ENCODE measurements at places on chromosomes 1 and 21. TPM values are rescaled to one million over a fixed set of nuclear protein-coding genes. Genes with fewer than 3 reads are reported as not detected.

NOC2L gene
- 330 TPM for total RNA-seq

ERICH3 gene
- total RNA-seq = not detected

GRCh38 chr1:210755991-210756659, 377.8 kb downstream of the KCNH1 start:
- DNase-seq = no peak

SFN gene
- total RNA-seq = 7.0 TPM

S100A10 gene
- 367 TPM for total RNA-seq

CHI3L1 gene
- total RNA-seq = 5.7 TPM

PTGFR gene
- 3.1 TPM for total RNA-seq

- DNase-seq = peak; percentile 13
Observed at GRCh38 chr21:17818186-17819113, 706 bp downstream of the C21orf91 start.

GRCh38 chr1:21537932-21538630, 28.9 kb downstream of the ALPL start:
- DNase-seq = no peak

DNA sequence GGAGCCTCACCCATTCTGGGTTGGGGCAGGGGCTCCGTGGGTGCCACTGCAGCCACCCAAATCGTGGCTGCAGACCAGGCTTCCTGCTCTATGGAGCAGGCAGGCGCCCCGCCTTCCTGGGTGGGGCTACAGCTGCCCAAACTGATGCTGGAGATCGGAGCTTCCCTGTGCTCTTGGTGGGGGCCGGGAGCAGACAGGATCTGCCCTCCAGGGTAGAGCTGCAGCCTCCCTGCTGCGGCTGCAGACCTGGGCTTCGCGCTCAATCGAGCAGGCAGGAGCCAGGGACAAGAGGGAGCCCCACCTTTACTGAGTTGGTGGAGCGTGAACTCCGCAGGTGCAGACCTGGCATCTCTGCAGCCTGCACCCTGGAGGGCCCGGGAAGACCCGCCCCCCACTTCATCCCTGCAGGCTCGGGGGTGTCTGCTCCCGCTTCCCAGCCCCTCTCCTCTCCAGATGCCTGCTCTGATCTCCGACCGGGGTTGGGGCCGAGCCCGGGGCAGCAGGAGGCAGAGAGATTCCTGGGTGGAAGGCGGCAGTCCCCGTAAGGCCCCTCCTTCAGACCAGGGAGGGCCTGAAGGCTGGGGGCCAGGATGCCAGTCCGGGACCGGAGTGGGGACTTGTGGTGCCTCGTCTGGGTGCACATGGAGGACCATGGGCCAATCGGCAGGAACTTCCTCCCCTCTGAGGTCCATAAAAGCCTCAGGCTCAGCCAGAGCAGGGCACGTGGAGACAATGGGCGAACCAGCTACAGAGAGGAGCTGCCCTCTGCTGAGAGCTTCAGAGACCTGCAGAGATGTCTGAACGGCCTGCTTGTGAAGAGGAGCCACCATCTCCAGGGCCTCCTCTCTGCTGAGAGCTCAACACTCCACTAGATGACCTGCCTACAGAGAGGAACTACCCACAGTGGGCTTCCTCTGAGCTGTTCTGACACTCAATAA, 359.3 kb downstream of the SMYD3 start:
- DNase-seq = no peak

DNA sequence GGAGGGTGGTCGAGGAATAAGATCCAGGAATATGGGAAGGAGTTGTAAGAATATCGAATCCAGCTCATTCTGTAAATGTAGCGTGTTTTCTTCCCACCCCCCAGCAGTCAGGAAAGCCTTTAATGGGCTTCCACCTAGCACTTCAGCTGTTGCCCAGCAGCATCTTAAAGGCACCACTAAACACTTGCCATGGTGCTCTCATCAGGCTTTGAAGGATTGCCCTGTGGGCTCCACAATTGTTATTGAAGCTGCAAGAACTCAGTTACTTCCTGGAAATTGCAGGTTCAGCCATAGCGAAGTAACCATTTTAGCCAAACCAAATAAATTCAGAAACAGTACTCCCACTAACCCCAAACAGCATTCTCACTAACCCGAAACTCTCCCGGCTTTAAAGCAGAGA, 511.2 kb downstream of the PLPP3 start:
- no peak for DNase-seq

DNA sequence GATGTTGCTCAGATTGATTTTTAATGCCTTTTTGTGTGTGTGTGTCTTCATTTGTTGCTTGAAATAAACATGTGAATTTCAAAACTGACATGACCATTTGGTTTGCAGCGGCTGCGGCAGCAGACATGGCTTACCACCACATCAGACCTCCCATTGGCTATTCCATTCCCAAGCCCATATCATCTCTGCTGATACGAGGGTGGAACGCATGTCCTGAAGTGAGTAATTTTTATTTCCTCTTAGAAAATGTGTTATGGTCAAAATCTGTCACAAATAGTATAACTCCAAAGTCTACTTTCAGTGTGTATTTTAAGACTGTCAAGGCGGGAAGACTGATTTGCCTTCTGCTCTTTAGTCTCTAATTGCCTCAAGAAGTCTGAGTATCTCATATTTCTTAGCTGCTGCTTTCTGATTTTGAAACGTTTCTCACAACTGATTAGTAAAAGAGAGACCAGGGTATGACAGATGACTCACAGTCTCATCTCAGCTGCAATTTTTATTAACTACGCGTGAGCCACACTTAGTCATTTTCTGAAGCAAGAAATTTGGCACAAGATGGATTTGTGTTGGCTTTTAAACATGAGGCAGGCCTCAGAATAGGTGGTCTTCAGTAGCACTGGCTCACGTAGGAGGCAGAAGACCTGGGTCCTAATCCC, 49.0 kb downstream of the LRRC53 start:
- DNase-seq = peak; percentile 79

GRCh38 chr1:229325401-229325800, 17.4 kb downstream of the CCSAP start:
- no peak for DNase-seq

DNA sequence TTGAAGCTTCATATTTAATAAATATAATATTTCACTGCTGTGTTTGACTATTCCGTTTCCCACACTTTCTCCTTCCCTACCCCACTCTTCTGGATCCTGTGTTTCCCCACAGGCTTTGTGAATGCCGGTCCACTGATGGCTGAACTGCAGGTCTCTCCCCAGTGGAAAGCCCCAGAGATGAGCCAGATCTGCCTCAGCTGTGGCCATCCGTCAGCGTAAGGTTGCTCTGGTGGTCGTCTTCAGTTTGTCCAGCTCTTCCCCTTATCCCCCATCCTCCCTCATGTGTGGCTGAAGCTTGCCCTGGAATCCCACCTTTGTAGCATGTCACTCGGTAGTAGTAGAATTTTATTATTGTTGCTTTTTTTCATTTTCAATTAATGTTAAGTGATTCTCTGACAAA, 11.4 kb downstream of the SMAP2 start:
- DNase-seq = no peak

CYP4A11 gene
- total RNA-seq = not detected

DNA sequence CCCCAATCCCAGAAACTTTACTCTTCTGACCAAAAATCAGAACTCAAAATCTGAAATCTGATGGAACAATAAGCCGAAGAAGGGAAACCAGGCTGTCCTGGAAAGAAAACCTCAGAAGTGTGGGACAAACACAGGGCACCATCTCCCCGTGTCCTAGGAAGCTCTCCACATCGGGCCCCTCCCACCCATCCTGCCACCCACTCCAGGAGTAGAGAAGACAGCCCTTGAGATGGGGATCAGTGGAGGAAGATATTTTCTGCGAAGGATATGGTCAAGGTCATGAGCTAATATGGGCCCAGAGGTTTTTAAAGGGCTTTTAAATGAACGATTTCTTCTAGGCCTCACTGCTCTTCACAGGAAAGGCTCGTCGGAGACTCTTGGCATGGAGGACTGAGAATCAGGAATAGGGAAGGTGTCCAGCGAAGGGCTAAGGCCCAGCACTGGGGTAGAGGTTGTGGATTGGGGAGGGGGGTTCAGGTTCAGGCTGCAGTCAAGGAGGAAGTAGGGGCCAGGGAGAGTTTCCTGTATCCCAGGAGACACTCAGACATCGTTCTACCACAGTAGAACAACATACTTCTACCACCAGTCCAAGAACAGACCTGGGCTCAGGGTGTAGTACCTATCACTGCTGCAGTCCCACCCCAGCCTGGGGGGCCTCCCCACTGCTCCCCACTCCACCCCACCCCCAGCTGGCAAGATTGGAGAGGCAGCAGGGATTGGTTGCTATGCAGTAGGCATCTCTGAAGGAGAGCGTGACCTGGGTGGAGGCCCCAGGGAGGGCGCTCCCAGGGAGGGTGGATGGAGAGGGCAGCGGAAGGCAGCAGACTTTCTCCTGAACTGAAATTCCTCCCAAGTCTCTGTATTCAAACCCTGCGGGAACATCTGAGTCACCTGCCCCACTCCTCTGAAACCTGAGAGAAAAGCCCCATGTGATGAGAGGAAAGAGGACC, 1.2 kb upstream of the S100A5 start:
- DNase-seq = no peak

HOOK1 gene
- total RNA-seq = not detected
